Stimulated activated CD8-positive, alpha-beta memory T cell treated with anti-CD3 and anti-CD28 coated beads, Interleukin-15, amount 100 ng/mL, for 1 hour (primary cell): ENCODE measurements at places on chromosomes 1 and 21.

DNA sequence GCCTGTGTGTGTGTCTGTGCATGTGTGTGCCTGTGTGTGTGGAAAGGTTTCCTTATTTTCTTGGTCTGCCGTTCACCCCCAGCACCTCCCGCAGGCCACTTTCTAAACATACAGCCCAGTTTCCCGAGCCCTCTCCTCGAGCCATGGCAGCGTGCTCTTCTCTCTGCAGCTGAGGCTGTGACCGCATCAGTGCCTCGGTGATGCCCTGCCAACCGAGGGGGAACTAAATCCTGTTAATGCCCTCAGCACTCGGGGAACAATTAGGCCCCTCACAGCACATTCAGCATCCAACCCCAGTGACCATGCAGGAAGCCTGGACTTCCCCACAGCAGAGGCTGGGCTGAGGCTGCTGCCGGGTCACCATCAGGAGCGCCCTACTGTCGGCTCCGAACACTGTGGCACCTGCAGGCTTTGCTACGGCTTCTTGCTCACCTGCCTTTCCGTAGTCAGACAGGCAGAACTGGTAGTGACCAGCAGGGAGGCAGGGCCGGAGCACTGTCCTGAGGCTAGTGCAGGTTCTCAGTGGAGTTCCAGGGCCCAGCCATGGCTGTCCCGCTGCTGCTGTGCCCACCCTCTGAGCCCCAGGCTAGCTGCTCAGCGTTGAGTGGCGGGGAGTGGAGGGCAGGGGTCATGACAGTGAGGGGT is 8.1 kb downstream of the GPR137B start:
- no peak for DNase-seq

DNA sequence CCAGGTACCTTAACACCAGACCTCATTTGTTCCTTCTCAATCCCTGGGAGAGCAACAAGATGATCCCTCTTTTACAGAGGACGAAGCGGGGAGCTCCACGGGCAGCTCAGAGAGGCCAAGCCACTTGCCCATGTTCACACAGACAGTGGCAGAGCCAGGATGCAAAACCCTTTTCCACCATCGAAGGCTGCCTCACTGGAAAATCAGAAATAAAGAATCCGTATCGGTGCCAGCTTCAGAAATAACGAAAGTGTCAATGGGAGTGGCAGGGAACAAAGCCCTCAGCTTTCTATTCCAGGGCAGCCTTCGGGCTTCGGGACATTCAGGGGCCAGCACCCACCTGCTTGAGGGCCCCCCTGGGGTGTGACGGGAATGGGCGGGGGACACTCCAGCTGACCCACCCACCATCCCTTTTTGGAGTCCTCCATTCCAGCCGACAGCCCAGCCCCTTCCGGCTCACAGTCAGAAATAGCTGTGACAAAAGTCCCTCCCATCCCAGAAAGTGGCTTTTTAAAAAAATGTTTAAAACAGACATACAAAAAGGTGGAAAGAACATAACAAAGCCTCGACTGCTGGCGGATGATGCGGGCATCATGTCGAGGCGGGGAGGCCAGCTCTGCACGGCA is 6.0 kb downstream of the IFFO2 start:
- DNase-seq: no peak

DNA sequence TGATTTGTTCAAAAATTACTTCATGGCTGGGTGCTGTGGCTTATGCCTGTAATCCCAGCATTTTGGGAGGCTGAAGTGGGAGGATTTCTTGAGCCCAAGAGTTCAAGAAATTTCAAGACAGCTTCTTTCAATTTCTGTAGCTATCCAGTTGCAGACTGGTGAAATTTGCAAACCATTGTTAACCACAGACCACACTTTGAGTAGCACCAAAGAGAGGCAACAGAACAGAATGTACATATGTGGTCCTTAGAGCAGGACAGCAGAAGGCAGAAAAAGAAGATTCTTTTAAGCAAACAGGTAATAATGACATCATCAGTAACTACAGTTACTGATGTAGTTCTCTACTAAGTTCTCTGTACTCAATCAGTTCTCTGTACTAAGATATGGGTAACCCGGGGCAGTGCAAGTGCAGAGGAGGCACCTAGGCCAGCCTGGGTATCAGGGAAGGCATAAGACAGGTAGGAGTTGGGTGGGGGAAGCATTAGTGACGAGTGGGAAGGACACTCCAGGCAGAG is 5.5 kb upstream of the KLF17 start:
- no peak for DNase-seq

- DNase-seq: no peak
These were observed 11.9 kb upstream of the NBL1 start for GRCh38 chr1:19632211-19632610.

GRCh38 chr1:40162753-40163441 is 1.7 kb downstream of the RLF start:
- no peak for DNase-seq

DNA sequence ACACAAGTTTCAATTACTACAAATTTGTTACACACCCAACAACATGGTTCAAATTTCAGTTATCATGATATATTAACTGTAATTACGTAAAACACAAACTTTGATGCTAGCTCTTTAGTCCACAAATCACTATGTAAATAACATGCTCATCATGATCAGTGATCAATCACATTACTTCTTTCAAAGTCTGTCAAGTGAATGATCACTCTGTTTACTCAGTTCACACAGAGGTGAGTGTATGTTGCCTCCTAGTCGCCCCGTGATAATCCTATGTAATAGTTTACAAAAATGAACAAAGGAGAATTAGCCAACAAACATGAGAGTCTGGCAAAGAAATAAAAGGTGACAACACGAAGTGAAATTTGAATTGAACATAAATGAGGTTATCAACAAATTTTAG is 14.3 kb downstream of the EDEM3 start:
- no peak for DNase-seq

DNA sequence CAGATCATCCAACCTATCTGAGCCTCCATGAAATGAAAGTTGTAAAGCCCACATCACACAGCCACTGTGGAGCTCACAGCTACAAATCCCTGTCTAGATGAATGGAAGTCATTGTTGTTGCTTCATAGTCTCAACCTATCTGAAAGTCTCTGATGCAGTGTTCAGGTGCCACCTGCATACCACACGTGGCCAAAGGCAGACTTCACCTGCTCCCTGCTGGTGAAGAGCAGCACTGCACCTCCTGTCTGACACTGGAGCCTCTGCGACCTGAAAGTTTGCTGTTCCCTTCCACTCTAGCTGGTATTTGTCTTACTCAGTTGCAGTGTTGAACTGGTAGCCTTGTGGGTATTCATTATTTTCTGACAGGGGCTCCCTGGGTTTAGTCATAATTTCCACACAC is 18.4 kb downstream of the LORICRIN start:
- DNase-seq: no peak

GRCh38 chr1:46153732-46154131 is 21.2 kb upstream of the TSPAN1 start:
- no peak for DNase-seq

- DNase-seq: no peak
These were observed 47.4 kb downstream of the RIMS3 start for GRCh38 chr1:40618108-40618507.

DNA sequence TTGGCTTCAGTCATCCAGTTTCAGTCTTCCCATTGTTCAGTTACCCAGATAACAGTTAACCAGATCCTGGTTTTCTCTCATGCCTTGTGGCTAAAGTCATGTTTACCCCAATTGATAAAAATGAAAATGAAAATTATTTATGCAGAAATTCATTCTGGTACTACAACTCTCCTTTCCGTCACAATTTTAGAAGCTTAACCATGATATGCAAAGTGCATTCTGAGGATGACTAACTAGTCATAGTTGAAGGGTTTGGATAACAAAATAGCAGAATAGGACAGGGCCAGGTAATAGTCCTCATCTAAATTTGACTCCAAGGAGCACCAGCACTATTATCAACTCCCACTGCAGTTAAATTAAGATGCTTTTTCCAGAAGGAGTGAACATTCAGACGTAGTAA is 94.7 kb downstream of the NTMT2 start:
- DNase-seq: no peak

DNA sequence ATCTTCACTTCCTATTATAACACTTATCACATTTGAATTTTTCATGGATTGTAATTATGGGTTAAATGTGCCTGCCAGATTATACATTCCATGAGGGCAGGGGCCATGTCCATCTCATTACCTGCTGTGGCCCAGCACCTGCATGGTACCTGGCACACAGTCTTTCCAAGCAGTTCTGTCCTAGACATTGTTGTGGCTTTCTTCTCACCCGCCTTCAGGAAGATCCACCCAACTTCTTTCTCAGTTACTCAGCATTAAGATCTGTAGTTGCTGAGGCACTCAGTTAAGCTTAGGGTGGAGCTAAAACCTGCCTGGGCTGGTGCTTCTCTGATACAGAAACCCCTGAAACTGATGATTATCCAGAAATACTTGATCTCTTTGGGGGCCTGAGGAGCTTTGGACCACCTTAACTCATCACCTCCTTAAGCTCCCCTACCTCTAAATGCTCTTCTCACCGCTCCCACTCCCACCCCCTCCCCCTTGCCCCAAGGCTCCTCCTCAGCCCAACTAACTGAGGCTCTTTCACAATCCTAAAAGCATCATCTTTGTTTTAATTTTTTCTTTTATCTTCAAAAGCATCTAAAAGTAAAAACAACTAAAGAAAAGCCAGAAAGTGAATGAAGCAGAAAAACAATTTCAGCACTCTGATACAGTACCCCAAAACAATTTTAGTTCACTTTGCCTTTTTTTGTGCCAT is 190.6 kb downstream of the FGGY start:
- no peak for DNase-seq

DNA sequence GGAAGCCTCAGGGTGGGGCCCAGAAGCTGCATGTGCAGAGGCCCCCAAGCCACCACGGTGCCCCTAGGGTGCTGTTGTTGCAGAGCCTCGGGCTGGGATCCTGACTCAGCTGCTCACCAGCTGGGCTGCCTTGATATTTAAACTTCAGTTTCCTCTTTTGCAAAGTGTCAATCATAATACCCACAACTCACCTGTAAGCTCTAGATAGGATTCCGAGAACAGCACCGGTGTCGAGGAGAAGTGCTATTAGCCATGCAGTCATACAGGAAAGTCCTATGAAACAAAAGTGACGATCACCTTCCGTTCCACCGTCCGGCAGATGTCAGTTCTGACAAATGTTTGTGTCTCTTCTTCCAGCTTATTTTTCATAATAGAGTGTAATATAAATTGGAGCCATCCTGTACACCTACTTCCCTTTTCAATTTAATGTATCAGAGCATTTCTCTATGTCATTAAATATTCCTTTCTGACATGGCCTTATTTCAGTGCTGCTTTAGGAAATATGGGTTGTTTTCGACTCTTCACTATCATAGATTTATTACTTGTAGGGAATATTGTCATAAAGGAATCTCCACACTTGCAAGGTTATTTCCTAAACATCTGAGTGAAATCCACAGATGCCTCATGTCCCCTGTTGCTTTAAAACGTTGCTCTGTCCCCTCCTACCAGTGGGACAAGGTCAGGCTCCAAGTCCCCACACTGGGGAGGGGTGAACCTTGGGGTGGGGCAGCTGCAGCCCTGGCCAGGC is 100.8 kb downstream of the SIK1 start:
- DNase-seq: no peak

DNA sequence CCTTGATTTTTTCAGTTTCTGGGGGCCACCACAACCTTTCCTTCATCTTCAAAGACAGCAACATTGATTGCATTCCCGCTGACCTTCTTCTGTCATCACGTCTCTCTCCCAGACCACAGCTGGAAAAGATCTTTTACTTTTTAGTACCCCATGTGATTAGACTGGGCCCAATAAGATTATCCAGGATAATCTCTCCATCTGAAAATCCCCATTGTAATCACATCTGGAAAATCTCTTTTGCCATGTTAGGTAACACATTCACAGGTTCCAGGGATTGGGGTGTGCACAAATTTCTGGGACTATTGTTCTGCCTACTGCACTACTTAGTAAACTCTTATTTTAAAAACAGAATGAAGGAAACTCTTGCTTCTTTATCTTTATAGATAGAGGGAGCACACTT is 47.1 kb upstream of the INSL5 start:
- no peak for DNase-seq

DNA sequence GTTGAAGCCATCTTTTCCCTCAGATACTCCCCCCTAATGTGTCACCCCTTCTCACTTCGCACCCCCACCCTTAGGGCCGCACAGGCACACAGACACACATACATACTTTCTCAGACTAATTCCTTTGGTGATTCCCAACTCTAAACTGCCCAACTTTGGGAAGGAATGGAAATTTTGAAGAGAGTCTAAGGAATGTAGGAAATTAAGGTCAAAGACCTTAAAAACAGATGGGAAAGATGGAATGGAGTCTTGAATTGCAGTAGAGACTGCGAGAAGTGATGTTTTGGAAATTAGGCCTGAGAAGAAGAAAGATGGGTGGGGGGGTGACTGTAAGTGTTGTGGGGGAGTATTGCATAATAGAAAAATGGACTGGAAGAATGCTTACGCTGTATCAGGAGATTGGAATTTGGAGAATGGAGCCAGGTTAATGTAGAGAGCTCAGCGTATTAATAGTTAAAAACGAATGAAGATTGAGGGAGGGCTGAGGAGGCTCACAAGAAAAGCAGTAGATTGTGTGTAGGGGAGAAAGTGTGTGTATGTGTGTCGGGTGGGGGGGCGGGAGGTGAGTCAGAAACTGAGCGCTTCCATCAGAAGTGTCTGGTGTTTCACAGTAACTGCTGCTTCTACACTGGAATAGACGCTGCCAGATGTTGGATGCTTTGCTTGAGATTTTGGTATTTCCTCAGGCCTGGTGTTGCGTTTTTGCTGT is 1.7 kb downstream of the PIP5K1A start:
- DNase-seq: no peak

GRCh38 chr1:160325252-160325651 is 17.8 kb downstream of the COPA start:
- no peak for DNase-seq

DNA sequence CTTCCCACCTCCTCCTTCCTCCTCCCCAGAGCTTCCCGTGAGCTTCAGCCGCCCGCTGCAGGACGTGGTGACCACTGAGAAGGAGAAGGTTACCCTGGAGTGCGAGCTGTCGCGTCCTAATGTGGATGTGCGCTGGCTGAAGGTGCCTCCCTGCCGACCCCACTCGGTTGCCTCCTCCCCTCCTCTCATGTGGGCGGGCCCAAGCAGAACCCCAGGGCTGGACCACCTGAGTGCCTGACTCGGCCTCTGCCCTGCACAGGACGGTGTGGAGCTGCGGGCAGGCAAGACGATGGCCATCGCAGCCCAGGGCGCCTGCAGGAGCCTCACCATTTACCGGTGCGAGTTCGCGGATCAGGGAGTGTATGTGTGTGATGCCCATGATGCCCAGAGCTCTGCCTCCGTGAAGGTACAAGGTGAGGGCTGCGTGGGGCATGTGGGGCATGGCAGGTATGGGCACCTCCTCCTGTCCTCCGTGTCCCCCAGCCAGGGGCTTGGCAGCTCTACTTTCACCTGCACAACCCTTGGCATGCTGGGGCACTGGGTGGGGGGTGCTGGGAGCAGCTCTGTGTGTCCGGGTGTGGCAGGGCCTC is 69.2 kb downstream of the OBSCN start:
- DNase-seq: no peak
